Left renal pelvis (tissue), 4 donors: ENCODE measurements at places on chromosomes 5 and 9. TPM values are rescaled to one million over a fixed set of nuclear protein-coding genes. Genes with fewer than 3 reads are reported as not detected.

- no peak for DNase-seq
Measured at GRCh38 chr9:74503666-74504065, 6.5 kb downstream of the RORB start.

DNA sequence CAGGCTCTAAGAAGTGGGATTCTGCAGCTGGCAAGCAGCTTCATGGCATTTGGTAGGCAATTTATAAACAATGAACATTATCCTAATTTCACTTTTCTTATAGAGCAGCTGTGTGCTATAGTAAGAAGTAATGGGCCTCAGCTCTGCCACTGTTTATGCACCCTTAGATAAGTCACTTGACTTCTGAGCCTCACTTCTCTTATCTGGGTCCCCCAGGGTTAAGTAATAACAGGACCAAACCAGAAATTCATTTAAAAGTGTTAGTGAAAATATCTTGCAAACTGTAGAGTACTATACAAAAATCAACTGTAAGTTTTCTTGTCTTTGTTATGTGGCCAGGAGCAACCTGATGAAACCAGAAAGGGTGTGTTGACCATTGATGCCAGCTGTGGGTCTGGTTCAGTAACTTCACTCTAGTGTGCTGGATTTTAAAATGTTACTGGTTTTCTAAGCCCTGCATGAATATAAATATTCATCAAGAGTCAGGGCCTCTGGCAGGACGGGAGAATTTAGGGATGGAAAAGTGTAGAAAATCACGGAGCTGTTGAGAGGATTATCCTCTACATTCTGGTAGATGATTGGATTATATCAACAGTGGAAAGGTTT, 24.2 kb downstream of the TNFAIP8 start:
- no peak for DNase-seq

Gene KIF4B
- polyA plus RNA-seq = 0.19 TPM

GRCh38 chr9:36991516-36992134, 42.4 kb downstream of the PAX5 start:
- DNase-seq = no peak

GRCh38 chr5:9863486-9863885, 233.3 kb upstream of the TAS2R1 start:
- no peak for DNase-seq

GRCh38 chr5:56085193-56085592, 90.4 kb upstream of the IL6ST start:
- no peak for DNase-seq

Gene MSMP
- polyA plus RNA-seq = not detected

DNA sequence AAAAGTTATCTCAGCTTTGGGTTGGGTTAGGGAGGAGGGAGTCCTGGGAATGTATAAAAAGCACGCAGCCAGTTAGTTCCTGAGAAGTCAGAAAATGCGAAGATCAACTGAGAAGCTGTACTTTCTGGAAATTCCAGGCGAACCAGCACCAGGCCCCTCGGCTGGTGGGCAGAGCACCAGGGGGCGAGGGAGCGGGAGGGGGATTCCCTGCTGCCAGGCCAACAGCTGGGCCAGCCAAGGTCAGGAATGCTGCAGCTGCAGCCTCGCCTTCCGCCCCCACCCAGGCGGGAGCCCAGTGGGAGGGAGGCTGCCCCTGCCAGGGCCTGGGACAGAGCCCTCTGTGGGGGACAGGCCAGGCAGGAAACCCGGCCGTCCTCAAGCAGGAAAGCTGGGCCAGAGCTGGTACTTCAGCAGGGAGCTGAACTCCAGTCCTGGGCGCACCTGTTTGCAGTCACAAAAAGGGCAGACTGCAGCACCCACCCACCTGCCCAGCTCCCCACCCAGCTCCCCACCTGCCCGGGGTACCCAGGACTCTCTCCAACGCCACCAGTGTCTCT, 35.5 kb downstream of the VAV2 start:
- no peak for DNase-seq

GRCh38 chr9:129576546-129577543, 44.1 kb downstream of the C9orf50 start:
- DNase-seq = no peak

DNA sequence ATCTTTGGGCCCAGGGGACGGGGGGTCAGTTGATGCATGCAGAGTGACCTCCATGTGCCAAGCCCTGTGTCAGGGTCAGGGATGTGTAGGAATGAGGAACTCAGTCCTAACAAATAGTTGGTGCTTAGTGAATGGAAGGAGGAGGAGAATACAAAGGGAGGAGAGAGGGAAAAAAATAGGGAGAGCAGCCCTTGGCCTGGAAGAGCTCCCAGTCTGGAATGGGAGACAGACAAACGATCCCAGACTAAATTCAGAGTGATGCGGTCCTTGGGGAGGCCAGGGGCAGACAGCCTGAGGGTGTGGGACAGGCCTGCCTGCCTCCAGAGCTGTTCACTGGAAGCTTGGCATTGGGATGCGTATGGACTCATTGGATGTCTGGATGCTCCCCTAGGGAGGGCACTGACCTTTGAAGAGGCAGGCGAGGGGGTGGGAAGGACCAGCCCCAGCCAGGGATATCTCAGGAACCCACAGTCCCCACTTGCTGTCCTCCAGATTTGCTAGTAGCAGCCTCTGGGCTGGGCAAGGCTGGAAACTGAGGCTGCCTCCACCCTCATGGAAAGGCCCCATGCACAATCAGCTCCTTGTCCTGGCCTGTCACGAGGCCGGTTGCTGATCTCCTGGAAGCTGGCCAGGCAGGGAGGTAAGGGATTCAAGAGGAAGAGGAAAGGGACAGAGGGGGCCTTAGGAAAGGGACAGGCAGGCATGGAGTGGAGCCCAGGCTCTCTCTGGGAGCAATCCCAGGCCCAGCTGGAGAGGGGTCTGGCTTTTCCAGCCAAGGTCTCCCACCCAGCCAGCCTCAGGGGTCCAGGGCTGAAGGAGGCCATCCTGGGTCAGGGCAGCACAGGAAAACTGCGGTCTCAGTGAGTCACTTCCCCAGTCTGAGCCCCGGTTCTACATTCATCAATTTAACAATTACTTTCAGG, 69.0 kb upstream of the GGTA1 start:
- DNase-seq = no peak

DNA sequence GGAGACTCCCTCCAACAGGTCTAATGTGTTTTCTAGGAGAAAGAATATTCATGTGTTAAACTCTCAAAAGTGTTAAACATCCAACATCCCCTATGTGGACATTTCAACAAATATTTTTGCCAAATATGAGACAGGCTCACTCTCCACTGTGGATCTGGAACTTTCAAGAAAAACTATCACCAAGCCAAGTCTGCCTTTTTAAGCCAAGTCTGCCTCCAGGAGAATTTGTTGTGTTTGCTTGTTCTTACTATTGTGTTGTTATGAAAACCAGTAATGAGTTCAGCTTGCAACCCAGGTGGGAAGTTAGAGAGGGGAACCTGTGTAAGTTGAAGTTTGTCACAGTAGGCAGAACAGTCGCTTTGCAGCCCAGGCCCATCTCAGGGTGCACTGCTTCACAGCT, 228.1 kb downstream of the NFIB start:
- no peak for DNase-seq
